Stimulated activated effector memory CD8-positive, alpha-beta T cell treated with anti-CD3 and anti-CD28 coated beads, Interleukin-12 subunit alpha, Interleukin-12 subunit beta, amount 100 ng/mL, for 72 hours (primary cell): ENCODE measurements at places on chromosomes 4 and X.

DNA sequence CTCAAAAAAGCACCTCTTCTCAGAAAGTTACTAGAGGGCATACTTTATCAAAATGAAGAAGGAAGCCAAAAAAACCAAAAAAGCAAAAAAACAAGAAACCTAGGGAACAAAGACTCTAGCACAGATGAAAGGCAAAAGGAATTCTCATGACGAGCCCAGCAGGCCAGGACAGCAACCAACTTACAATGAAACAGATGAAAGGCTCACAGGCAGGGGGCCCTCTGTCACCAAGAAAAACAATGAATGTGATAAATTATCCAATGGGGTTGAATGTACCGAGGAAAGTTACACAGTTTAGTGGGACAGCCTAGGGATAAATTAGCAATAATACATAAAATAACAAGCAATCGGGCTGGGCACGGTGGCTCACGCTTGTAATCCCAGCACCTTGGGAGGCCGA, 79.0 kb downstream of the GPR82 start:
- no peak for DNase-seq

DNA sequence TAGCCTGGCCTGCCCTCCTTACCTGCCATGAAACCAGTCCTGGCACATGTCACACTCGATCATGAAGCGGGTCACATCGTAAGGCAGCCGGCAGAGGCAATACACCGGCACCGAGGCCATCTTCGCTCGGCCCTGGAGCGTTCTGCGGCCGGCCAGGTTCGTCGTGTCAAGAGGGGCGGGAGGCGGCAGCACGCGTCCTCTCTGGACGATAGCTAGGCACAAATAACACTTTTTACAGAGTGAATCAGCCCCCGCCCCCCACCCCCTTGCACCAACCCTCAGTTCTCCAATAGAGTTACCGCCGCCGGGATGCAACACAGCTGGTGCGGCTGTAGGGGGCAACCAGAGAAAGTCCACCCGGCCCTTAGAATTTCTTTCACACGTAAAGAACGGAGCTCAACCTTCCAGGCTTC, 1.7 kb downstream of the PHF8 start:
- DNase-seq: peak; percentile 54

DNA sequence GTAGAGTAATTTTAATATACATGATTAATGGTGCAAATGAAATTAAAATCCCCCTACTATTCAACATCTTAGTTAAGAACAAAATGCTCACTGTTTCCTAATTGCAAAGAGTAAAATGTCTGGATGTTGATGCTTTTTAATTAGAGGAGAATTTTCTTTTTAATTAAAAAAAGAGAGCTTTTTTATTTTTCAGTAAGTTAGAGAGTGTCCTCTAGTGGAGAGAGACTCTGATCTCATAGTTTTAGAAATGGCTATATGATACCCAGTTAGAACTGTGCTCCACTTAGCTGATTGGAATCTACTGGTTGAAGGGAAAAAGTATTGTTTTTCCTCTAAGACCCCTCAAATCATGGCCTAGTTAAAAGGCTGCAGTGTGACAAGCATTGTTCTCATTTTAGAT, 312.0 kb upstream of the MAGEB2 start:
- no peak for DNase-seq

GRCh38 chr4:172725581-172725980, 443.0 kb upstream of the GALNT7 start:
- DNase-seq: no peak

DNA sequence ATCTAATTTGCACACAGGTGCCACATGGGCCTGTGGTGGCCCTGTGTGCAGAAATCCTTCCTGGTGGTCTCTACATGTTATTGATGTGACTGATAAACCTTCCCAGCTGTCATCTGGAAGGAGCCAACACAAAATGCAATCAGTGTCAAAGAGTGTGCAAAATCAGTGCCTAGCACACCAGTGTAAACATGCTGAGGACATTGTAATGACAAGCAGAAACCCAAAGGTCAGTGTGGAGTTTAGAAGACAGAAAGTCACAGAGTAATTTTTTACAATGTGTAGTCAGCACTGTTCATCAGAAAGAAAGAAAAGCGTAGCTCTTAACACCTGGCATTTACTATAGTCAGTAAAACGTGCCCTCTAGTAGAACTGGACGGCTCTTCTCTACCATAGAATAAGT, 50.3 kb downstream of the PHKA2 start:
- DNase-seq: no peak

DNA sequence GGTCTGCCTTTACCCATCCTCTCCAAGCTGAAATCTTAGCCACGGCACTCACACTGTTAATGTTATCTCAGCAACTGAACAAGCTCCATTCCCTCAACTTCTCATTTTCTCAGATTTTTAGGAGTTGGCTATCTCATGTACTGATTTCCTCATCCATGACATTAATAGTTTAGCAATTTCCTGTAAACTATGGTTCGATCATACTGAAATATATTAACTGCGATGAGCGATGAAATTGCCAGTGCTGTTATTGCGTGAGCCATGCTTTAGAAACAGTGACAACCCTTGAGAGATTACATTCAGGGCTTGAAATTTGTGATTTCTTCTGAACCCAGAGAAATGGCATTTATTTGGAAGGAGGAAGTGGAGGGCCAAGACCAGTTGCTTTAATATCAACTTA, 223.7 kb downstream of the GPAT3 start:
- no peak for DNase-seq

DNA sequence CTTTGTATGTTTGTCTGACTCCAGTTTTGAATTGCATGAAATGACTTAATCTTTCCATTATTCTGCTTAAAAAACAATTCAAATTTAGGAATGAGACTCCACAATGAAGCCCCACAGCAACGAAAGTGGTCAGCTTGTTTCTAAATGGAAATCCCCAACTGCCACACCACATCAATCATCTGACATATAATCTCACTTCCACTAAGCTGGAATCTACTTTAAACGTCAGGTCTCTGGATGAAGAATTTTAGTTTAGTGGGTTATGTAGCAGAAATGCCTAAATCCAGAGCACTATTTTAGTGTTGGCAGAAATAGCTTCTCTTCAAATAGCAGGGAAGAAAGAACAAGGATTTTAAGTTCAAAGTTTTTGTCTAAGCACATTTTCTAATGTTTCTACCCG, 1.7 kb upstream of the BMP2K start:
- no peak for DNase-seq

DNA sequence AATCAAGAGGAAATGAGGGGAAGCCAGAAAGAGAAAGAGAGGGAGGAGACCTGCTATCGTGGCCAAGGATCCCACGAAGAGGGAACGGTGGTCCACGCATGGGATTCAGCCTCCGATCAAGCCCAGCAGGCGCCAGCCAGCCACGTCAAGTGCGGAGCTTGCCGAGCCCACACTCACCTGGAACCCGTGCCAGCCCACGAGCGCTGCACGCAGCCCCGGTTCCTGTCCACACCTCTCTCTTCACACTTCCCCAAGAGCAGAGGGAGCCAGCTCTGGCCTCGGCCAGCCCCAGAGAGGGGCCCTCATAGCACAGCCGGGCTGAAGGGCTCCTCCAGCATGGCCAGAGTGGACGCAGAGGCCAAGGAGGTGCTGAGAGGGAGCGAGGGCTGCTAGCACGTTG, 795.1 kb upstream of the GRIA3 start:
- DNase-seq: no peak

DNA sequence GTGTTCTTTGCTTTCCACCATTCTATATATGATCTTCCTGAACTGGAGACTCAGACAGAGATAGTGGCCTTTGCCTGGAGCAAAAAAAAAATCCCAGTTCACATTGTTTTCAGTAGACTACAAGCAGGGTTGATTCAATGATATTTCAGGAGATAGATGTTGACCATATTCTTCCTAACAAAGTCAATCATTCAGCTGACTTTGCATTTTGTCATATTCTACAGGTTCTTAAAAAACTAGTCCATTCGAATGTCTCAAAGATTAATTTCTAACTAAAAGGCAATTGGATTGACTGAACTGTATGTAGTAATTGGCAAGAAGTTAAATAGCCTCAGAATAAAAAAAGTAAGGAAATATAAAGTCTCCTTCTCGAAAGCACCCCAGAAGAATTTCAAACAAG, 479.5 kb downstream of the NKX6-1 start:
- DNase-seq: no peak

GRCh38 chr4:37970702-37971101, 10.5 kb downstream of the PTTG2 start:
- peak; percentile 40 for DNase-seq
